Stimulated activated naive CD8-positive, alpha-beta T cell treated with anti-CD3 and anti-CD28 coated beads, Interleukin-15, Interleukin-2, amounts not matched to agents 100 U/mL and 50 U/mL, for 24 hours (primary cell): ENCODE measurements at places on chromosomes 13 and 19.

- DNase-seq, result peak; percentile 46
These were observed 2.0 kb upstream of the TMEM221 start for GRCh38 chr19:17450264-17451075.

DNA sequence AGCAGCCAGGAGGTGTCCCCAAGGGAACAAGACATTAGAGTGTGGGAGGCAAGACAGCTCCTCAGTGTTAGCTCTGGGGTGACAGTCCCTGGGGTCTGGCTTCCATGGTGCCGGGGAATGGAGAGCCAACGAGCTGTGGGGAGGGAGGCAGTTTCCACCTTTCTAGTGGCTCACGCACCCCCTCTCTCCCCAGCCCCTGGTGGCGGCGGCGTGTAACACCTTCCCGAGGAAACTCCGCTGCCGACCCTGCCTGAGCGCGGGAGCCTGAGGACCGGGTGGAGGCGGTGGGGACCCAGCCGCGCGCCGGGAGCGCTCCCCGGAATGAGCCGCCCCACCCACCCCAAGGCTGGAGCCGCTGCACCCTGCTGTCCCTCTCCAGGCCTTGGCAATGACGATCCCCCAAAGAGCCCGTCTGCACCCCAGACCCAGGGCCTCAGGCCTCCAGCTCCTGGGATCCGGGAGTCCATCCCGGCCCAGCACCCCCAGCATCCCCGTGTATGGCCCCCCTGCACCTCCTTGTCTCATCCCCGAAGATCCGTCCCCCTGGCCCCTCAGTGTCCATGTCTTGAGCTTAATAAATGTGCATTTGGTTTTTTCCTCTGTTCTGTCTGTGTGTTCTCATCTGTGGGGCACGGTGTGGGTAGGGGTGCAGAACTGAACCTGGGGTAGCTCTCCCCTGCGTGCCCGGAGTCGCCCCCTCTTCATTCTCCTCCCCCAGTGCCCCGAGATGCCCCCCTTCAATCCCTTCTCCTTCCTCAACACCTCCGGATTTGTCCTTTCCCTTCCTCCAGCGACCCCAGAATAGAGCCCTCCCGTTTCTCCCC is 622 bp upstream of the FXYD5 start:
- DNase-seq, result peak; percentile 84

GRCh38 chr13:96533408-96533807 is 443.5 kb downstream of the HS6ST3 start:
- no peak for DNase-seq

DNA sequence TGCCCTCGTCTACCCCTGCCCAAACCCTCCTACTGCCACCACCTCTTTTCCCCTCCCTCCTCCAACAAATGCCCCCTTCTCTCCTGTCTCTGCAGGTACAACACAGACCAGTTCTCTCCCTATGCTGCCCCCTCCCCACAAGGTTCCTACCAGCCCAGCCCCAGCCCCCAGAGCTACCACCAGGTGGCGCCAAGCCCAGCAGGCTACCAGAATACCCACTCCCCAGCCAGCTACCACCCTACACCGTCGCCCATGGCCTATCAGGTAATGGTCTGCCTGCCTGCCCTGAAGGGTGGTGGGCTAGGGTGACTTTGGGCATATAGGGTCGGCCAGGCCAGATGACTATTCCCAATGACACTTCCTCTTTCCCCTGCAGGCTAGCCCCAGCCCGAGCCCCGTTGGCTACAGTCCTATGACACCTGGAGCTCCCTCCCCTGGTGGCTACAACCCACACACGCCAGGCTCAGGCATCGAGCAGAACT is 6.5 kb upstream of the TIMM50 start:
- DNase-seq, result peak; percentile 81

- DNase-seq, result no peak
These were observed 1317.0 kb downstream of the PCDH9 start for GRCh38 chr13:65913173-65913572.

DNA sequence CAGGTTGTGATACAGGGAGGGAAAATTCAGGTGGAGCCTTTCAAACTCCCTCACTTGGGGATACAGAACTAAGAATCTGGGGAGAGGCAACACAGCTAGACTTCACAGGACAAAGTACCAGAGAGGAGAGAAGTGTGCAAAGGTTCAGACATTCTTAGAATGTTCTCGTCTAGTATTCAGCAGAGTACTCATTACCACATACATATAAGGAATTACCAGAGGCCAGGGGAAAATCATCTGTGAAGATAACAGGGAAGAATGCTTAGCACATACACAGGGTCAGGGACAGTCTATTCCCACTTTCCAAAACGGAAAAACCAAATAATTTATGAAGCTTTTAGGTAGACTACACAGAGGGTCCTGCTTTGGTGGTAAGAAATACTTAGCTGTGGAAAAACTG is 58.1 kb downstream of the TRPC4 start:
- DNase-seq, result no peak

DNA sequence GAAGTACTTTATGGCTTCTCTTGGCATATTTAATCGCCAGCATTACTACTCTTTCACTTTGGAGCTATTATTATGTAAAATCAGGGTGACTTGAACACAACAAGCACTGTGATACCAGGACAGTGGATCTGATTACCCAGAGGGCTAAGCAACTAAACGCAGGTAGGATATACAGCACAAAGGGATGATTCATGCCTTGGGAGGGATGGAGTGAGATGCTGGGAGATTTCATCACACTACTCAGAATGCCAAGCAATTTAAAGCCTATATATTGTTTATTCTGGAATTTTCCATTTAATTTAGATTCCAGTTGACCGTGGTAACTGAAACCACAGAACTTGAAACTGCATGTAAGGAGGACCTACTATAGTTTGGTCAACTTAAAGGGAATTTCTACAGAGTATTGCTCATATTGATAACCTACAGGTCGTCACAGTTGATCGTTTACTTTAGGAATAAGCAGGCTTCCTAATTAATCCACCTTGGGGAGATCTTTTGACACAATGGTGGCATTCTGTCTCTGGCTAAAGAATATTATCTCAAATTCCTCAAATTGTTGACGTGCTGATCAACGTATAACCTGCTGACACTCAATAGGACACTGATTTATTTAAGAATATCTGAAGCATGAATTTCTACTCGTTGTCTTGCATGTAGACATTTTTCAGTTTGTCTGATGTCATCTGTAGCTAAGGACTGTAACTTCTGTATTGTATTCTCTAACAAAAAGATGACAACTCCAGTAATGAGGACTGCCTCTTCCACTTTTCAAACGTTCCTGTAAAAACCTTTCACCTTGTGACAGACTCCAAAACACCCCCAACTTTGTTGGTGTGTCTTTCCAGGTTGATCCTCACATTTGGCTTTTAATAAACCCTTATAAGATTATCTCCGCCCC is 254.2 kb downstream of the GPC5 start:
- DNase-seq, result no peak

DNA sequence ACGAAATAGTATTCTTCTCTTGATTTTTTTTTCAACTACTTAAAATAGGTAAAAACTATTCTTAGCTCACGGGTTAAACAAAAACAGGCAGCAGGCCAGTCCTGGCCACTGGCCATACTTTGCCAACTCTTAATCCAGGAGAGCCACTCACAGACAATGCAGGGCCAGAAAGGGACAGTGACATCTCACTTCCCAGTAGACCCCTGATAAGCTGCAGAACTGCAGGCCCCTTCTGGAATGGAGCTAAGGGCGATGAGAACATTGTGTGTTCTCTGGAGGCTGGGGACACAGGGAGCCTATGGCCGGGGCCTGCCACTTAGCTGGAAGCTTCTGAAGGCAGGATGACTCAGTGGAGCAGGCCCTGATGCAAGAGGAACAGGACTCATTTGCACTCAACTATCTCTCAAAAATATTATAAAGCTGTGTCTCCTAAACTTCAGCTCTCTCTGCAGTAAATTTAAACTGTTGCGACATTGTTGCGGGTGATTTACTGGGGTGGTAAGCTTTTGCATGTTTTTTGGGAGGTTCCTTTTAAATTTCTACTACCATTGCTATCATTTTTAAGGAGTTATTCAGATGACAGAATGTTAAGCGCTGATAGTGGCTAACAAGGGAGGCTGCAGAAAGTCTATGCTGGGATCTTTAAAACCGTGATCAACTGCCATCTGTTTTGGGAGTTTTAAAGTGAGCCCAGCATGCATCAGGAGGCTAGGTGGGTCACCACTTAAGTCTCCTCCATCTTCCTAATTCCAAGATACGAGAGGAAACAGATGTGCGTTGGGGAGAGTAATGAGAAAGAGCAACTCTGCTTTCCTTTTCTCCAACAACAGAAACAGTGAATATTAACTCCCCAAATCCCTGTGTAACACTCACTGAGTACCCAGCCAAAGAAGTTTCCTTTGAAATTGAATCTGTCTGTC is 33.2 kb upstream of the KATNAL1 start:
- no peak for DNase-seq

- DNase-seq, result no peak
These were observed 20.6 kb downstream of the PCDH8 start for GRCh38 chr13:52827839-52828238.

GRCh38 chr13:85283408-85283807 is 515.8 kb downstream of the SLITRK6 start:
- no peak for DNase-seq

DNA sequence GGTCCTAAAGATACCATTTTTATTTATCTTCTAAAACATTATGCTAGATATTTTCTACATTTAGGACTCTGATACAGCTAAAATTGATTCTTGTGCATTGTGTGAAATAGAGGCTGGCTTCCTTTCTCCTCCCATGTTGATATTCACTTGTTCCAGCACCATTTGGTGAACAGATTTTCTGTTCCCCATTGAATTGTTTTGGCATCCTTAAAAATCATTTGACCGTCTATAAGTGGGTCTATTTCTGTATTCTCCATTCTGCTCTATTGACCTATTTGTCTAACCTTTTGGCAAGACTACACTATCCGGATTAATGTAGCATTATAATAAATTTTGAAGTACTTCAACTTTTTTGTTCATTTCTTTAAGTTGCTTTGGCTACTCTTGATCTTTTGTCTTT is 2689.2 kb downstream of the PCDH9 start:
- no peak for DNase-seq

DNA sequence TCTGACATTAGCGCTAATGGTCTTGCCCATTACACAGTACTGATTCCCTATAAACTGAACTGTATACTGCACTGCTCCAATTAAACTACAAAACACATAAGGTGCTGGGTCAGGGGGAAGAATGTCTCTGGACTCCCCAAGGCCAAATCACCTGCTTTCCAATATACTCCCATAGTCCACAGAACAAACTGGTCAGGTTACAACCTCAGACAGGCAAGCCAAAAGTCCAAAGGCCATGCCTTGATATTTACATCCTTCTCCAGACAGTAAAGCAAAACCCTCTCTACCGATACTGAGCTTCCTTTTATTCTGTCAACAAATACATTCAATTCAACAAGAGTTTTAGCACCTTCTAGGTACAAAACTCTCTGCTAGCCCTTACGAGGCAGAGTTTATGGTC is 8.9 kb downstream of the ZNF541 start:
- DNase-seq, result no peak

- peak; percentile 74 for DNase-seq
These were observed 17.2 kb downstream of the CRTC1 start for GRCh38 chr19:18700501-18701249.

DNA sequence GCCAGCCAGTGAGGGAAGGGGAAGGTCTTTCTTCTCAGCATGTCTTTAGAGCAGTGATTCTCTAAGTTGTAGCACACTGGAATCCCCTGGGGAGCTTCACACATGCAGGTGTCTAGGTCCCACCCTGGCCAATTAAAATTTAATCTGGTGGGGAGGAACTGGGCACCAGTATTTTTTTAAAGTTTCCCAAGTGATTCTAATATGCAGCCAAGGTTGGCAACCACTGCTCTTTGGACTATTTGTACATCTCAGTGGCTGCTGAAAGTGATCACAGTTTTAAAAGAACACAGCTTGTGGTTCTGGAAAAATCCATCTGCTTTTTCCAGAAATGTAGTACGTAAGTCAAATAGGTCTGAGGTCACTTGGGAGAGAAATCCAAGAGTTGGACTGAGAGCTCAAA is 10.7 kb upstream of the KATNAL1 start:
- no peak for DNase-seq

GRCh38 chr13:22229916-22230315 is 559.0 kb downstream of the FGF9 start:
- DNase-seq, result peak; percentile 17

DNA sequence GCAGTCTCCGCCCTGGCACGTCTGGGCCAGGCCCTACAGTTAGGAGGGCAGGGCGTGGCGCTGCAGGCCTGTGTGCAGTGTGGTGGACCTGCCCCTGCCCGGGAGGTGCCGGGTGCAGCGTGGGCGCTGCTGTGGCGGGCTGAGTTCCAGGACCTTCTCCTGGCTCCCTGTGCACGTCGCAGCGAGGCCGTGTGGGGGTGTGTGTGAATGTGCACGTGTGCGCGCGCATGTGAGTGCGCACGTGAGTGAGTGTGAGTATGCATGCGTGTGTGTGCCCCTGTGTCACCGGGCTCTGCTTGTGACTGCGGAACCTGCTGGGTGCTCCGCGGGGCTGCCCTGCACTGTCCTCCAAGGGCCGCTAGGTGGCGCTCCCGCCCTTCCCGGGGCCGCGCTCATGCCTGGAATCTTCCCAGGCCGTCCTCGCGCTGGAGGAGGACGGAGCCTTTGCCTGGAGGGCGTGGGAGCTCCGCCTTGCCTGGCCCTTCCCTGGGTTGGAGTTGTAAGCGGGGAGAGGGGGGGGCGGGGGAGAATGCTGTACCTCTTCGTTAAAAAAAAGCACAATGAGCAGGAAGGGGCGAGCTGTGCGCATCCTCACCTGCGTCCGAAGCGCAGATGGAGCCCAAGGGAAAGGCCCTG is 79.3 kb downstream of the KDM4B start:
- DNase-seq, result peak; percentile 70
